ENCODE measurements at places on chromosomes 5 and 9.

- peak; percentile 70 for DNase-seq
Measured at GRCh38 chr5:104456122-104456521, 893.5 kb upstream of the NUDT12 start.

GRCh38 chr9:80775530-80775929, 913.8 kb downstream of the TLE1 start:
- peak; percentile 40 for DNase-seq

- DNase-seq = no peak
Measured at GRCh38 chr9:28960602-28961001, 1387.3 kb upstream of the C9orf72 start.

DNA sequence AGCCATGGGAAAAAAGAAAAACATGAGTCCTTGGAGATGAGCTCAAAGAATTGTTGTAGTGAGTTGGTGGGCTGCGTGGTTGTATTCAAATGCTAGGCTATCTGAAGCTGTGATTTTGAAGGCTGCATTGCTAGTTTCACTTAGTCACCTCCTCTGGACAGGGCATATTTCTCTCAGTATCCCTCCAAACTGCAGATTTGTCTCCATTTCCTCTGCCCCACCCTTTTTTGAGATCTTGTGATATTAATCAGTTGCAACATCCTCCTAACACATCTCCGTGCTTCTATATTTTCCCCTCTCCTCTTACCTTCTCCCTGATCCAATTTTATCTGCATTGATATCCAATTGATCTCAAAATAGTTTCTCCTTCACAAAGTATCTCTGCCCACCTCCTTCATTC, 1048.0 kb upstream of the WWC1 start:
- no peak for DNase-seq

DNA sequence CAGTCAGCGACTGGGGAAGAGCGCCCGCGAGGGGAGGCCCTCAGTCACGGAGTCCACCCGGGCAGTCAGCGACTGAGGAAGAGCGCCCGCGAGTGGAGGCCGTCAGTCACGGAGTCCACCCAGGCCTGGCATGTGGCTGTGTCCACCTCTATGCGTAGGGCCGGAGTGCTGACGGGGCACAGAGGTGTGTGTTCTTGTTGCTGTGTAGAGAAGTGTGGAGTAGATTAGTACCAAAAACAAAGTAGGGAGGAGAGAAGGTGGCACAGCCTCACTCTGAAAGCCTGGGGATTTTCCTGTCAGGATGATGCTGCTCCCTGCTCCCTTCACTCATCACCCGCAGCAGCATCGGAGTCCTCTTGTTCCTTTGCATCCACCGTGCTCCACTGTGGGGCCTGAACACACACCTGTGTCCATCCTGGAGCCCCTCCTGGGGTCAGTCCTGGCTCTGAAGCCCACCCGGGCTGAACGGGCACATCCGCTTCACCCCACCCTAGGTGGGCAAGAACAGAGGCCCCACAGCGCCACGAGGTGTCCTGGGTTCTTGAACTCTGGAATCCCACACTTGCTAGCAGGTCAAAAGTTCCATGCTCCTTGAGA, 37.9 kb downstream of the AHRR start:
- no peak for DNase-seq

GRCh38 chr5:137245438-137245837, 253.7 kb downstream of the SPOCK1 start:
- no peak for DNase-seq

DNA sequence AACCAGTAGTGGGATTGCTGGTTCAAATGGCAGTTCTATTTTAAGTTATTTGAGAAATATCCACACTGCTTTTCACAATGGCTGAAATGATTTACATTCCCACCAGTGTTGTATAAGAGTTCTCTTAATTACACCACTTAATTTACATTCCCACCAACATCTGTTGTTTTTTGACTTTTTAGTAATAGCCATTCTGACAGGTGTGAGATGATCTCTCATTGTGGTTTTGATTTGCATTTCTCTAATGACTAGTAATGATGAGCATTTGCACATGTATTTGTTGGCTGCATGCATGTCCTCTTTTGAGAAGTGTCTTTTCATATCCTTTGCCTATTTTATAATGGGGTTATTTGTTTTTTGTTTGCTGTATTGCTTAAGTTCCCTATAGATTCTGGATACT, 688.3 kb downstream of the PRR16 start:
- no peak for DNase-seq

- no peak for DNase-seq
Measured at GRCh38 chr5:14236757-14237156, 93.6 kb downstream of the TRIO start.

GRCh38 chr9:36903541-36904435, 130.3 kb downstream of the PAX5 start:
- DNase-seq = peak; percentile 4

- no peak for DNase-seq
Measured at GRCh38 chr5:77430726-77431125, 61.4 kb downstream of the WDR41 start.

DNA sequence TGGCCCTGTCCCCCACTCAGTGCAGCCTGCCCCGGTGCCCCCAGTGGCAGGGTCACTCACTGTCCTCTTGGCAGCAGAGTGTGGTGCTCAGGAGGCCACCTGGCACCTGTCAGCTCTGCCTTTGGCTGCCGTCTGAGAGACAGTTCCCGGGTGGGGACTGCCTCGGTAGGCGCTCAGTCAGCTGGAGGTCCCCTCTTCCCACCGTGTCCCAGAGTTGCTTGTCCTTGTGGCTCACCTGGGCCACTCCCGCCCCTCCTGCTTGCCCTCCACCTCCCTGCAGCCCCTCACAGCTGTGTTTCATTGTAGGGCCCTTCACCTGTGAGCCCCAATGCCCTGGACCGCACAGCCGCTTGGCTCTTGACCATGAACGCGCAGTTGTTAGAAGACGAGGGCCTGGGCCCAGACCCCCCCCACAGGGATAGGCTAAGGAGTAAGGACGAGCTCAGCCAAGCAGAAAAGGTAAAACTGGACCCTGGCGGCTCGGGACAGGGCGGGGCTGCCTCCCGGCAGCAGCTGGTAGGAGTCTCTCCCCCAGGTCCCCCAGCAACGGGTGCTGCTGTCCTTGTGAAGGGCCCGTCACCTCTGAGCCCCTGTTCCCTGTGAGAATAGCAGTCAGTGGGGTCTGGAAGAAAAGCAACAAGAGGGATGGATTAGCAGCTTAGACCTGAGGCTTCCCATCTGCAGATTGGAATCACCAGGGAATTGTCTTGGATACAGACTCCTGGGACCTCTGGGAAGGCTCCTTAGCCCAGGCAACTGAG, 122.7 kb downstream of the DAB2IP start:
- DNase-seq = no peak

DNA sequence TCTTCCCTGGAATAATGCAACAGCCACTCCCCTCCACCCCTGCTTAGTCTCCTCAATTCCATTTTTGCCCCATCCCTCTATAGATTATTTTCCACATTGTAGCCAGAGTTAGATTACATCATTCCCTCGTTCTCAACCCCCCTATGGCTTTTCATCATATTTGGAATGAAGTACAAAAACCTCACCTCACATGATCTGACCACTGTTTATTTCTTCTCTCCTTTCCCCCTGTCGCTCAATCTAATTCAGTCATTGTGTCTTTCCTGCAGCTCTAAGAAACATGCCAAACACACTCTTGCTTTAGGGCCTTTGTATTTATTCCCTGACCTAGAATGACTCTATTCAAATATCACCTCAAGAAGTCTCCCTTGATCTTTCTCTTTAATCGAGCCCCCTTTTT, 22.6 kb upstream of the HK3 start:
- DNase-seq = no peak

- no peak for DNase-seq
Measured at GRCh38 chr9:113785334-113785733, 90.8 kb upstream of the ZNF618 start.

DNA sequence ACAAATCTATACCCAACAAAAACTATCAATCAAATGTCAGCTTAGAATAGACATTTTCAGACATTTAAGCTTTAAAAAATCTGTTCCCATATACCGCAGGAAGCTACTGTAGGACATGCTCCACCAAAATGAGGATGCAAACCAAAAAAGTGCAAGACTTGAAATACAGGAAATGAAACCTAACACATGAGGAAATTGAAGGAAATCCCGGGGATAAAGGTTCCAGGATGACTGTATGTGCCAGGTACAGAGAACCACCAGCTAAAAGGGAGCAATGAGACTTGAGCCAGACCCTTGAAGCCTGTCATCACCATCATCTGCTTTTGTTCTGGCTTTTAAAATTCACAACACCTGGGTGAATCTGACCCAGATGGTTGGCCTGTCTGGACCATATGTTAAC, 21.4 kb downstream of the DIAPH1 start:
- DNase-seq = no peak

DNA sequence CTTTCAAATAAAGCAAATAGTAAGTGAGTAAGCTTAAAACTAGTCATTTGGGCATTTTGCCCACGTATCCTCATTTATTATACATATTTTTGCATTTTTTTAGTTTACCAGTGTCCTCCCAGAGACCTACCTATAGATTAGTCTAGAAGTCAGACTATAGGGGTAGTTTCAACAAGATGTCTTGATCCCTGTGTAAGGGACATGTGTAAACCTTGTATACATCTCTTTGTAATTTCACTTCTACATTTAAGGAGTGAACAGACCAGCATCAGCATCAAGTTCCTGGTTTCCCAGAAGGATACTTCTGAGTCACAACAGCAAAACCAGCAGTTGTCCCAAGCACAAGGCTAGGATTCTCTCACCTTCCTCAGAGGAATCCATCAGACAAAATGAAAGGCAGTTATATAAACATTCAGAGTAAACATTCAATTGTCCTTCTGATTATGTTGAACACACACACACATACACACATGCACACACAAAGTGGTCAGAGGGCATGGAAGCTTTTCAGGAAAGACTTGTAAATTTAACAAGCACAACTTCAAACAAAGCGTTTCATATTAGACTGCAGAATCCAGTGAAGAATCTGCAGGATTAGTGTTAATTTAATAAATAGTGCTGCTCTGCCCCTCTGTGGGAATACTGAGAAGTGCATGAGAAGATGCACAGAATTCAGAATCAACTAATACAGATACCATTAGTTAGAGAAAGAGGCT, 55.4 kb downstream of the HINT1 start:
- peak; percentile 60 for DNase-seq

DNA sequence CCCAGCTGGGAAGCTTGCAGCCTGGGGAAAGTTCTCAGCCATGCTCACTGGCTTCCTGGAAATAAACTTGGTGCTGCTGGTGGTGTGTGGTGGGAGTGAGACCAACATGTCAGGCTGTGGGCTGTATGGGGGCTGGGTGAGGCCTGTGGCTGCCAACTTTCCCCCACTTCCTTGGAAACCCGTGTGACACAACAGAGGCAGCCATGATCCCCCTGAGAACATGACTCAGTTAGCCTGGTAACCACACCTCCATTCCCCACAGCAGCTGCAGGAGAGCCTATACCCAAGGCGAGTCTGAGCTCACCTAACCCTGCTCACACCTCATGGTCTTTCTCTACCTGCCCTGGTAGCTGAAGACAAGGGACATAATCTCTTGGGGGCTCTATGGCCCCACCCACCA, 72.7 kb upstream of the RGMB start:
- no peak for DNase-seq

DNA sequence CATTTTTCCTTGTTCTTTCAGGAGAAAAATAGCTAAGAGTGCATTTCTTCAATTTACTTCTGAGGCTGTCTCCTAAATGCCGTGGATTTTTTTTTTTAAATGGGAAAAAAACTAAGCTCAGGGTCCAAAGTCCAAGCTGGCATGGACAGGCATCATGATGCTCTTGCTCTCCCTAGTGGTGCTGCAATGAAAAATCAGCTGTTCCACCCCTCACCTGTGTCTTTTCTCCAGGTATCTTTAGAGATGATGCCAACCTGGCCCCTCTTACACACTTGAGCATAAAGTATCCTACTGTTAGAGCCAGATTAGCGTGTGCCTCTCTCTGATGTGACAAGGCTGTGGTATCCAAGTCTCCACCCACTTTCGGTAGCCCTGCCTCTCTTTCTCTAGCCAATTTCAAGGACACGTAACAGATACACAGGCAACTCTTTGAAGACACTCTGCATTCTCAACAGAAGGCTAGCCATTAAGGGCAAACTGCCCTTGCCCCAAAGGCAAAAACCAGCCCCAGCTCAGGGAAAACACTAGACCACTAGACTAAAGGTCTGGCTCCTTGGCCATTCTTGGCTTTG, 208.8 kb downstream of the SAXO1 start:
- peak; percentile 24 for DNase-seq

DNA sequence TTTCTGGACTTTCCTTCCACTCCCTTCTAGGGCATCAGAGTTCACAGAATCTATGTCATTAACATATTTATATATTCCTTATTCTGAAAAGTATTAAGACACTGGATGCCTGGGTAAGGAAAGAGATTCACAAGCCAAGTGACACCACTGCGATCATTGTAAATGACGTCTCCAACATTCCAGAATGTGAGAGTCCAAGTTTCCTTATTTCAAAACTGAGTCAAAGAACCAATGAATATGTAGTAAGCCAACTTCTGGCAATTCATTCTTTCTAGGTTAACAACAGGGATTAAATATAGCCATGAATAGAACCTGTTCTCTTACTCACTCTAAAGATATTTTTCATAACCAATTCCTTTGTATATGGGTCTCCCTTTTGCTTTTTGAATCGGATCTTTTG, 18.1 kb downstream of the RAI14 start:
- no peak for DNase-seq

GRCh38 chr5:61878471-61878870, 427.5 kb upstream of the KIF2A start:
- DNase-seq = no peak

DNA sequence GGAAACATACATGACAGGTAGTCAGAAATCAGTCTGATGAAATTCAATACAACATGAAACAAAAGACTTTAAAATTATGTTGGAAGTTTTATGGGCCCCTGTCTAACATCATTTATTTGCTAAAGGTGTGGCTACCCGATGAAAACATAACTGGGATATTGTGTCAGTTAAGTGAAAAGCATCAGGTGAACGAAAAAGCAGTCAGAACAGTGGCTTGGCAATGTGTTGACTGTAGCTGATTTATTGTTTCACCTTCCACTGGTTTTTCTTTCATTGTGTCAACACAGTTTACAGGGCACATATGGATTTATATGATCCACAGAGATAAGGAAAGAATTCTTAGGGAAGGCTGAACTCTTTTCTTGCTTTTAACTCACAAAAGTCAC, 429.6 kb upstream of the ZNF608 start:
- peak; percentile 31 for DNase-seq

DNA sequence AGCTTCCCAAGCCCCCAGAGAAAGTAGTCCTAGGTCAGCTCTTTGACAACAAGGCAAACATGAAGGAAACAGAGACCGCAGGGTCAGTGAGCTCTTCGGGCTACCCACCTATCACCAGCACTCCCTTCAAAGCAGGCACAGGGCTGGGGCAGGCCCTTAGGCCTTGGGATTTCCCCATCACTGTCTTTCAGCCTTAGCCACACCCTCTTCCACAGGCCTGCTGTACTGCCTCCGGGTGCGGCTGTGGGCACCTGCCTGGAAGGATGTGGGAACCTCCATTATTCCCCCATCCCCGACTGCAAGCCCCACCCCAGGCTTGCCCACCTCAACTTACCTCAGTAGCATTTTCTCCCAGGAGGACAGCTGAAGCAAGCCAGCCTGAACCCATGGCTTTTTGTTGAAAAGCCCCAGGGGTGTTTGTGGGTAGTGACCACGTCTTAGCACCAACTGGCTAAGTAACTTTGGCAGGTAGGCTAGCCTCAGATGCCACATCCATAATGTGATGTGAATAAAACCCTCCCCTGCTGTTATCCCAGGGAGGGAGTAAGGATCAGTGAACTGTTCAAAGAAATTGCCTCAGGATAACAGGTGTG, 100.2 kb downstream of the PIK3R1 start:
- no peak for DNase-seq

GRCh38 chr9:2298217-2298616, 283.1 kb downstream of the SMARCA2 start:
- no peak for DNase-seq
